Mucosa of gallbladder (tissue), 1 donor: ENCODE measurements at places on chromosomes 5 and 9. TPM values are rescaled to one million over a fixed set of nuclear protein-coding genes. Genes with fewer than 3 reads are reported as not detected.

GRCh38 chr5:1652873-1653697, 129.3 kb upstream of the LPCAT1 start:
- DNase-seq = no peak

GRCh38 chr5:99675974-99676373, 747.2 kb upstream of the CHD1 start:
- no peak for DNase-seq

DNA sequence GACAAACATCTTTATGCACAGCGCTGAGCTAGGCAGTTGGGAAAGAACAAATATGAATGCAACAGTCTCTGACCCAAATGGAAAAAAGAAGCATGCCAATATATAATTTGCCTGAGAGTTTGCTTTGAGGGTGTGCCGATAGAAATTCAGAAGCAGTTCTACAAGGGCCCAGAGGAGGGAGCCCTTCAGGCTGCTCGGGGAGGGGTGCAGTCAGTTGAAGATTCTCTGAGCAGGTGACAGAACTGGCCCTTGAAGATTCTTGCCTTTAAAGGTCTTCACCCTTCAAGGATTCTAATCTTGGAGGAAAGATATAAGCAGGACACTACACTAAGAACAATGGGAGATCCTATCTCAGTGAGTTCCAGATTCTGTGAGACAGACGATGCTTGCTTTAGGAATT, 3.7 kb upstream of the PAPPA start:
- no peak for DNase-seq

- DNase-seq = peak; percentile 73
Measured at GRCh38 chr9:124220946-124221451, 36.8 kb upstream of the NEK6 start.

GRCh38 chr5:100904259-100904861, 1.3 kb upstream of the ST8SIA4 start:
- DNase-seq = no peak

DNA sequence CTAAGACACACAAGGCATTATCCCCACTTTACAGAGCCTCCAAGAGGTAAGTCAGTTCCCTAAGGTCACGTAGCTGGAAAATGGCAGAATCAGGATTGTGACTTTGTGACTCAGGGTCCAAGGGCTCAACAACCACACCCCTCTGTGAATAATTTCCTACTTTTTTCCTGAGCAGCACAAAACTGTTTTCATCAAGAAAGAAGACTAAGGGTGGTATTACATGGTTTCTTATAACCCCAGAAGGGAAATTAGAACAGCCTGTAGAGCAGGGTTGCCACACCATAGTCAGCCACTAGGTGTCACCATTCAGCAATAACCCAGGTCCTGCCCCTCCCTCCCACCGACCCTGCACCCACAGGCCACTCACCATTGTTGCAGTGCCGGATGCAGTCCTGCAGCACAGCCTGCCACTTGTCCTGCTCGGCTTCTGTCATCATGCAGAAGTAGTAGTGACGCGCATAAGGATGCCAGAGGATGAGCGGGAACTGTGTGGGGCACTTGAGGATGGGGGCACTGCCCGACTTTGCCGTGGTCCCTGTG, 72.1 kb downstream of the LRSAM1 start:
- DNase-seq = no peak

DNA sequence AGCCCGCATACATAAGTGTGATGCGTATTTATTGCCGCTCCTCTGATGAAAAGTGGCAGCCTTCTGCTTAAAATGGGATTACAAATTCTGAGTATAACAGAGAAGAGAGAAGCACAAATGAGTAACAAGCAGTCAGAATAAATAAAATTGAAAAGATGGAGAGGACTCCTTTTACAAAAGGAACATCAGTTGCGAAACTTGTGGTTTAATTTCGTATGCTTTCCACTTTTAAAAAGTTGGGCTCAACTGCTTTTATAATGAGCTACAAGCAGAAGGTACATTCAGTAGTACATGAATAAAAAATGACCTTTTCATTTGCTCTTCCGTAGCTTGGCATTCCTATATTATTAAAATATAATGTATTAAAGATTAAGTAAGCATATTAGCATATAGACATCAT, 320.0 kb downstream of the FBXL17 start:
- no peak for DNase-seq

DNA sequence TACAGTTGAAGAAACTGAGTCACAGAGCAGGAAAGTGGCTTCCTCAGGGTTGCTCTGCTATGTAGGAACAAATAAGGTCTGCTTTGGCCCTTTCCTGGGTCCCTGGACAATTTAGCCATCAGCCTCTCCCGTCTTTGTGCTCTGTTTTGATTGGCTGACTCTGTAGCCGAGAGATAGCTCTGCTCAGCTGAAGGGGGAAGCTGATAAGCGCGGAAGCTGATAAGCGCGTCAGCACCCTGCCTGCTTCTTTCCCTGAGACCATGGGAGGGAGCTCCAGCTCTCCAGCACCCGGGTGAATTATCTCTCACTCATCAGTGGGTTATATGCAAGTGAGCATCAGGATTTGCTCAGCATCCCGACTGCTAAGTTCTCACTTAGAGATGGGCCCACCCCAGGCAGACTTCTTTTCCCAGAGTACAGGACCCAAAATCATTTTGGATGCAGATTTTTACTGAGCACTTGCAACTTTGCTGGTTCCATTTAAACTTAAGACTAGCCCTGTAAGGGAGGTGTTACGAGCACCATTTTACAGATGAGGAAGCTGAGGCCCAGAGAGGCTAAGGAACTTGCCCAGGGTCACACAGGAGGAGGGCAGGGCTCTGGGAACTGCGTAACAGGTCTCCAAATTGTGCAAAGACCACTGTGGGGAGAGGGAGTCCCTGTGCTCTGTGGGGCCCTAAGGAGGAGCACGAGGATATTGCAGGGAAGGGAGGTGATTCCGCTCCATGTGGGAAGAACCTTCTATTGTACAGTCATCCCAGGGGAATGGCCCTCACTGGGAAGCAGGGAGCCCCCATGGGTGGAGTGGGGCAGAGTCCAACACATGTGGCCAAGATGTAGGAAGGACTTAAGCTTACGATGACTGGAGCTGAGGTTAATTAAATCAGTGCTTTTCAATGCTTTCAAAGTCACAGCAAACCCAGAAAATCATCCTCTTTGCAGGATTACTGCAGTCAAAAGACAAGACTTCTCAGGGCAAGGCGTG, 83.7 kb upstream of the ORM1 start:
- no peak for DNase-seq

DNA sequence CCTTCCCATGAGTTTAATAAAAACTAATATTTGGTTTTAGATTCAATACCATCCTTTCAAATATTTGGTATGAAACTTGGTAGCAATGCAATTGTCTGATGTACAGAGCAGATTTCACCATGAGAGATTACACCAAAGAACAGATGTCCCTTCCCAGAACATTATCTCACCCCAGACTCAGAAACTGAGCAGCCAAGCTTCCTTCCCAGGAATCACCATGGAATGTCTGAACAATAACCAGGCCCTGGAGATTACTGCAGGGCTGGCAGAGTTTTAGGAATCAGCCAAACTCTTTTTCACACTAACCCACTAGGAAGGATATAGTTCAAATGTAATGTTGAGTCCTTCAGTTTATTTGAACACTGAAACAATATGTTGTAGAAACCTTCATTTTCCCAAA, 23.9 kb downstream of the CLTA start:
- DNase-seq = no peak

GRCh38 chr9:69718218-69718617, 41.6 kb downstream of the PTAR1 start:
- no peak for DNase-seq

DNA sequence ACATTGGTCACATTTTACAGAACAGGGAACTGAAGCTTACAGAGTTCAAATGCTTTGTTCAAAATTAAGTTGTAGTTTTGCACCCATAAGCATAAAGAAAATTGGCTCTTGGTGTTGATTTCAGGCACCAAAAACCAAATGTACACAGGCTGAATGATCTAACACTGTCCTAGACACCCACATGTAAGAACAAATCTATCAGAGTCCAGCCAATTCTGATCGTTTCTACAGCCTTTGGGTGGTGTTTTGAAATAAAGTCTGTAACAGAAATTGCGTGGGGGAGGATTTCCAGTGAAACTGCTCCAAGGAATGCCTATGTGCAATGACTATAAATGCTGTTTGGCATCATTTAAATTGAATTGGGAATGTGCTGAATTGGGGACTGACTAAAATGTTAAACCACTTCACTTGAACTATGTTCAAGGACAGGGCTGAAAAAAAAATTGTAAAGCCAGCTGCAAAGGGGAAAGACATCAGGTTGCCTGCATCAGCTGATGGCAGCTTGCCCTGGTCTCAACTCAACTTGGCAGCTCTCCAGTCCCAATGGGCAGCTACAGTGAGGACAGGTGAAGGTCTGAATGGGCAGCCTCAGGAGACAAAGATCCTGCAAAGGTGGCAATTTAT, 92.2 kb upstream of the TRPC7 start:
- DNase-seq = peak; percentile 87

DNA sequence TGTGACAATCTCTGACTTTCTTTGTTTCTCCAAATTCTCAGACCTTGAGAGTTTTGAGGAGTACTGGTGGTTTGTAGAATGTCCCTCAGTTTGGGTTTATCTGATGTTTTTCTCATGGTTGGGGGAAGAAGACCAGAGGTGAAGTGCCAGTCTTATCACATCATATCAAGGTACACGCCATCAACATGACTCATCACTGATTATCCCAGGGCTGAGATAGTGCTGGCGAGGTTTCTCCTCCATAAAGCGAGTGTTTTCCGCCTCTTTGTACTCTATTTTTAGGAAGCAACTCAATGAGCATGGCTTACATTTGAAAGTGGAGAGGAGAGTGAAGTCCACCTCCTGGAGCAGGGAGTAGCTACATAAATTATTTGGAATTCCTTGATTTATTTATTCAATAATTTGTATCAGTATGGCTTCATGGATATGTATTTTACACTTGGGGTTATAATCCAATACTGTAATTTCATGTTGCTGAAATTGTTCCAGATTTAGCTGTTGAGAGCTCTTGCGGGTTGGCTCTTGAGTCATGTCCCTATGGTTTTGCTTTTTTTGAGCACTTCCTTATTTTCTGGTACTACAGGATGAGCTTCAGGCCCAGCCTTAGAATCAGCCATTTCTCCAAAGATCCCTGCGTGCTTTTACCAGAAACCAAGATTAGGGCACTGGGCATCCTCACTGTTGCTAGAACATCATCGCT, 23.9 kb downstream of the DCANP1 start:
- no peak for DNase-seq

DNA sequence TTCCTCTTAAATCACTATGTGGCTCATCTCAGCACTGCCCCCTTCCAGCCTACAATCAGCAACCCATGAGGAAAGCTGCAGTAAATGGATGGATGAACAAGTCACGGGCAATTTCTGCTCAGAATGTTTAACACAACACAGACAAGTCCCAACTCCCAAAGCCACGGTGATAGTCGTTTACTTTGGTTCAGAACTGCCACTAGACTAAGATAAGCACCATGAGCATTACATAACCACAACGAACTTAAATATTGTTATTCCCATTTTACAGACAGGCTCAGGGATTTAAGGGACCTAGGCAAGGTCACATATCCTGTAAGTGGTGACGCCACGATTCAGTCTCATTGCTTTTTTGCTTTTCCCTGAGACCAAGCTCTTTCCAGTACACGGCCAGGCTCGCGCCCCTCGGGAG, 2.0 kb upstream of the SMIM27 start:
- DNase-seq = no peak

DNA sequence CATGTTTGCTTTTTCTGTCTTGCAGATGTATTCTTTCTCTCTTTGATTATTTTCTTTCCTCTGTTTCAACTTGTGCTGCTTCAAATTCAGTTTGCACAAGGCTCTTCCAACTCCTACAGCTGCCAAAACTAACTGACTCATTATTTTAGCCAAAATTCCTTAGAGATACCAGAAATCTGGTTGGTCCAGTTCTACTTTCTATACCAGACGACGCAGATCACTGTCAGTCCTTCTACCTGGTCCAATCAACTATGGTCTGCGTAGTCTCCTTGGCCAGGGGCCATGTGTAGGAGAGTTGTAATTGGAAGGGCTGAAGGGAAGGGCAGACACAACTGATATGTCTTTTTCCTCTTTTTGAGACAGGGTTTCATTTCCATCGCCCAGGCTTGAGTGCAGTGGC, 51.9 kb upstream of the JAK2 start:
- no peak for DNase-seq

GRCh38 chr5:123035918-123036390, 571 bp downstream of the PPIC start:
- peak; percentile 35 for DNase-seq

DNA sequence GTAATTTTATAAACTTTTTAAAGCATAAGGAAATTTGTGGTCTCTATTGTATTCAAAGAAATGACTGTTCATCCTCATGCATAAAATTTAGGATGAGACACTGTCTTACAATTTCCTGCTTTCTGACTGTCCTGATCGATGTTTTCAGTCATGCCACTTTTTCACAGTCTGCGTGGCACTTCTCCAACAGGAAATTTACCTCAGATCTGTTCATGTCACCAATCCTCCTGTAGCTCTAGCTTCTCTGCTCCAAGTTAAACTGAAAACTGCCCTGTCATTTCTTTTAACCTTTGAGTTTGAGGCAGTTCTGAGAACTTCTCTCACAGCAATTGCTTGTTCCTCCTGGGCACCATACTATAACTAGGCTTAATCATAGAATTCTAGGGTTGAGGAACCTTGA, 455.1 kb downstream of the EFNA5 start:
- DNase-seq = peak; percentile 20

GRCh38 chr5:95446560-95447221, 55.5 kb downstream of the FAM81B start:
- no peak for DNase-seq

DNA sequence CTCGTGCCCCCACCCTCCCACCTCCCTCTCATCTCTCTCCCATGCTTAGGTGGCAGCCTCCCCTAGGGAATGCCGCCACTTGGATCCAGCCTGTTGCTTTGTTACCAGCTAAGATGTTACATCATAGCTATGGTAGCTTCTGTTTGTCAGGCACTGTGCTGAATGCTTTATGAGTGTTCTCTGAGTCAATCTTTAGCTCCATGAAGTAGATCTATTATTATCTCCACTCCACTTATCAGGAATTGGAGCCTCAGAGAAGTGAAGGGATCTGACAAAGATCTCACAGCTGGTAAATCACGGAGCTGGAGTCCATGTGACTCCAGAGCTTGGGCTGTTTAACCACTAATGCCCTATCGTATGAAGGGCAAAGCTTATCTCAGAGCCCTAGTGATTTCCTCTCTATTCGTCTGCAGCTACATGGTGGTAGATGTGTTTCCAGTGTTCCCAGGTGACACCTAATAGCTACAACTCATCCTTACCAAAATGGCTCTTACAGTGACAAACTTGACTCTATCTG, 54.1 kb downstream of the GARNL3 start:
- DNase-seq = no peak

The SPRY4 gene
- 17.4 TPM for total RNA-seq

The ADAMTSL2 gene
- 14.0 TPM for total RNA-seq

The PCDHB3 gene
- total RNA-seq = 1.4 TPM

The LECT2 gene
- total RNA-seq = not detected

The TMC1 gene
- not detected for total RNA-seq

The STKLD1 gene
- total RNA-seq = 1.1 TPM

The CCNO gene
- 14.4 TPM for total RNA-seq

The IL17B gene
- 0.52 TPM for total RNA-seq

The SERINC5 gene
- 87.2 TPM for total RNA-seq

The RASEF gene
- 30.3 TPM for total RNA-seq

The EXOC3 gene
- total RNA-seq = 71.6 TPM

The PLAC8L1 gene
- not detected for total RNA-seq
